ENCODE measurements at places on chromosomes 2 and 18.

GRCh38 chr2:72289283-72289682 is 141.6 kb upstream of the CYP26B1 start:
- DNase-seq: no peak

DNA sequence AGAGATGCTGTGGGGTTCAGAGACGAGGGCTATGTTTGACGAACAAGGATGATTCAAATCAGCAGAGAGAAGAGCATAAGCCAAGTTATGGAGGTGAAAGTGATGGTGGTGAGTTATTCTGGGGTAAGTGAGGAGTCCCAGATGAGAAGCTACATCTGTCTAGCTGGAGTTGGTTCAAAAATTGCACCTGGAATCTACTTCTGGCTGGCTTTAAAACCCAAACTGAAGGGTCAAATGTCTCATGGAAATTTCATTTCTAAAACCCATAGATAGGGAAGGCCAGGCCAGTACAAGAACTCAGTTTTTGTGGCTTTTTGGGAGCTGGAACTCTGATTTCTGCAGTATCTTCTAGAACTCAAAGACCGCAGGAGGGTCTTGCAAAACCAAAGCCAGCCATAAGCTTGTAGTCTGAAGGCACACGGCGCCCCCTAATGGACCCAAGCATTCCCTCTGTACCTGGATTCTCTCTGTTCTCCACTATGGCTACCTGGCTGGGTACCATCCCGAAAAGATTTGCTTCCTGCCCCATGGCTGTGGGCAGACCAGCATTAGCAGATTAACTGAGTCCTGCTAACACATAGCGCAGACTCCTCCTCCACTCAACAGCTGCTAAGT is 229.1 kb upstream of the SLC14A2 start:
- peak; percentile 62 for DNase-seq

DNA sequence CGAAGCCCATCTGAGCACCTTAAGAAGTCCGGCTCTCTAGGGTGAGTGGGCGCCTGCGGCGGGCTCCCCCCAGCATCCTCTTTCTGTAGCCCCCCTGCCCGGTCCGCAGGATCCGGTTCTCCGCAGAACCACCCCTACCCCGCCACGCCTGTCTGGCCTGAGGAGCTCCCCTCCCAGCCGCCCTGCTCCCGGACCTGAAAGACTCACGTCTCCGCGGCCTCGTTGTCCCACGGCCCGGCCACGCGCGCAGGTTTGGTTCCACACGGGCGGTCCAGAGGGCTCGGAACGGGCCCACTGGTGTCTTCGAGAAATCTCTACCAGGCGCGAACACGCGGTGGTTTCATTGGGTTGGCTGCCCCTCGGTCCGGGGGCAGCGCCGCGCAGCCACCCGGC is 237 bp downstream of the SLC39A6 start:
- no peak for DNase-seq

- no peak for DNase-seq
These were observed 13.7 kb upstream of the ECEL1 start for GRCh38 chr2:232501331-232501771.

DNA sequence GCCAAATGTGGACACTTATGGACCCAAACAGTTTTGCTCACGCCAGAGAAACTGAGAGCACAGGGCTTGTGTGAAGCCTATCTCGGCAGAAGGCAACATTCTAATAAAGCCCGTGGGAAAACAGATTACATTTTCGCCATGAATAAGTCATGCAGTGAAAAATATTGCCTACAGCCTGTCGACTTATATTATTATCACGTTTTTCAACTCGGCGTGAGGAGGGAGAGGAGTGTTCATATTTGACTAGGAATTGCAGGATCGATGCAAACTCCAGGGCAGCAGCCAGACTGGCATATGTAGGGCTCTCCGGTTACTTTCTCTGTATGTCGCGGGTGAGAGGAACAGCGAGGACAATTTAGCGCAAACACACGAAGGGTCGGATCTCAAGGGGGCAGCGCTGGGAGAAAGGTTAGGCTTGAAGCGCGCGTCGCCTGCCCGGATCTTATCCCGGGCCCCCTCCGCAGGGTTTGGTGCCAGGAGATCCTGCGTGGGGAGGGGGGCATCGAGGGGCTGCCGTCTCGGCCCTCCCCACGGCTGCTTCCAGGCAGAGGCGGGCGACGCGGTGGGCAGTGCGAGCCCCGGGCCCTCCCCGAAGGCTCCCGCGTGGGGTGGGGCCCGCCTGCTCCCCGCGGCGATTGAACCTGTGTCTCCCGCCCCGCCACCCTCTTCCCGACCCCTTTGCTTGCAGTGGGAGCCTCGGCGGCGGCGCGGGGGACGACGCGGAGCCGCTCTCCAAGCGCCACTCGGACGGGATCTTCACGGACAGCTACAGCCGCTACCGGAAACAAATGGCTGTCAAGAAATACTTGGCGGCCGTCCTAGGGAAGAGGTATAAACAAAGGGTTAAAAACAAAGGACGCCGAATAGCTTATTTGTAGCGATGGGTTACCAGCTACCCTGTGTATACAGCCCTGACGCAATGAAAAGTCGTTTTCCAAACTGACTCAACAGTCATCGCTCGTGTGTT is 4.4 kb downstream of the ADCYAP1 start:
- no peak for DNase-seq

GRCh38 chr2:37891846-37892435 is 33.1 kb upstream of the RMDN2 start:
- no peak for DNase-seq

DNA sequence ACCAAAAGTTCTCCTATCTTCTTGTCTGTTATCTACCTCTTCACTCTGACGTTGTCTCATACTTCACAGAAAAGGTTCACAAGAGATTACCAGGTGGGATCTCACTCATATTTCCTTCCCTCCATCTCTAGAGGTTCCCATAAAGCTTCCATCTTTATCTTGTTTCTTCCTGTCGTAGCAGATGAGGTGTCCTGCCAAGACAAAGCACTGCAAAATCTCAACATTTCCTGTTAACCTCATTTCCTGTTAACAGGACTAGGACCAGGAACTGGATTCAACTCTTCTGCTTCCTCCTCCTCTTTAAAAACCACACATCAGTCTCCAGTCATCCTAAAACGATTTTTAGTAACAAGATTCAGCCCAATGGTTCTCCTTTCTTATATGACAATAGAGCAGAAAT is 512.8 kb upstream of the NRP2 start:
- DNase-seq: no peak

GRCh38 chr2:66003931-66004330 is 431.0 kb upstream of the MEIS1 start:
- no peak for DNase-seq

Data from SK-N-DZ (cell line).